CD4-positive, alpha-beta T cell treated with Interferon alpha-2 for 1 hour (primary cell): ENCODE measurements at places on chromosomes 6 and 20.

GRCh38 chr20:692044-692443, 16.4 kb upstream of the SCRT2 start:
- no peak for DNase-seq

- DNase-seq: no peak
Measured at GRCh38 chr6:74070091-74070490, 374.1 kb downstream of the CD109 start.

DNA sequence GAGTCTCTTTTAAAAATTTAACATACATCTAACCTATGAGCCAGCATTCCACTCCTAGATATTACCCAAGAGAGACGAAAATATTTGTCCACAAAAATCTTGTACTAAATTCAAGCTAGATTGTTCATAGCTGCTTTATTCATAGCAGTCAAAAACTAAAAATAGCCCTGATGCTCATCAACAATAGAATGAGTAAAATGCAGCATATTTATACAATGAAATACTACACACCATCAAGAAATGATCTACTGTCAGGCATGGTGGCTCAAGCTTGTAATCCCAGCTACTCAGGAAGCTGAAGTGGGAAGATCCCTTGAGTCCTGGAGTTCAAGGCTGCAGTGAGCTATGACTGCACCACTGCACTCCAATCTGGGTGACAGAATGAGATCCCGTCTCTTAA, 22.0 kb upstream of the SRC start:
- no peak for DNase-seq

DNA sequence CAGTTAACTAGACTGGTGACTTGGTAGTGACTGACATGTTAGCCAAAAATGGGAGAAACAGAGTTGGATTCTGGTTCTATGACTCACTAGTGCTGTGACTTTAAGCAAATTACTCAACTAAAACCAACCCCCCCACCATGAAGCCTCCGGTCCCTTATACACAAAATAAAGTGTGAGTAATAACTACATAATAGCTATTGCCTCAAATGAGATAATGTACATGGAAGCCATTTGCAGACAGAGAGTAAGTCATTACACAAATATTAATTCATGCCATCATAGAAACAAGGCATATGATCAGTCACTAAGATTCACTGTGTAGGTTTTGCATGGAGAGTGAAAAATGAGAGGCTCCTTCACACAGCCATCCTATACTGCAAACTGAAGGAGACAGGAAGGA, 111.9 kb downstream of the HIVEP2 start:
- no peak for DNase-seq

- peak; percentile 59 for DNase-seq
Measured at GRCh38 chr6:444653-445275, 53.2 kb downstream of the IRF4 start.

DNA sequence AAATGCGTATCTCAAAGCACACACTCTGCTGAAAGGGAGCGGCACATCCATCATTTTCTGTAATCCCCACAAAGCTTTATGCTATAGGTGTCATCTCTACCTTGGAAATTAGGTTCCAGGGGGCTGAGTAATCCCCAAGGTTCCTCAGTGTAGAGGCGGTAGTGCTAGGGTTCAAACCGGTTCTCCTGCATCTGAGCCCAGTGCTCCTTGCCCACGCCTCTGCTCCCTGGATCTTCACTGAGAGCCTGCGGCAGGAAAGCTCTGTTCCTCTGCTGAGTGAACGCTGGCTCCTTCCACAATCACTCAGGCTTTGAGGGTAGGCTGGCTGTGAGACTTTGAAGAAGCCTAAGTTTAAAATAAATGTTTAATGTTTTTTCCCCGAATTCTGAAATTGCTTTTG, 24.9 kb downstream of the SLC22A23 start:
- no peak for DNase-seq

GRCh38 chr6:7726416-7727085, 652 bp downstream of the BMP6 start:
- DNase-seq: no peak

- DNase-seq: no peak
Measured at GRCh38 chr6:33088931-33089620, 13.3 kb downstream of the HLA-DPB1 start.

- DNase-seq: no peak
Measured at GRCh38 chr20:7629880-7630279, 310.4 kb downstream of the HAO1 start.

- no peak for DNase-seq
Measured at GRCh38 chr6:65170273-65170672, 536.8 kb downstream of the EYS start.

DNA sequence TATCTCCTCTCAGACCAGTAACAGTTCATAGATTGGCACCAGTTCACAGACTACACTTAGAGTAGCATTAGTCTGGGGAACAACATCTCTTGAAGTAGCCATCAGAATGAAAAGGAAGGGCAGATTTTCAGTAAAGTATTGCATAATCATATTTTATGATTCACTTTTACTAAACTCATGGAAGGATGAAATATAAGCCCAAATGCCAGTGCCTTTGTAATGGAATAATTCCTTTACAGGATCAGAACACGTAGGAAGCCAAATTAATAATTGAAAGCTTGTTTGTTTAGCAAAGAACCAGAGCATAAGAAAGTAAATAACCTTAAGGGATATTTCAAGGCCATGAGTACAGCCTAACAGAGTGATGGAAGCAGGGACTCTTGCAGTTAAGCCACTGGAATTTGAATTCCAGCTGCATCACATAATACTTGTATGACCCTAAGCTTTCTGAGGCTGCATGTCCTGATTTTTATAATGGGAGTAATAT, 11.4 kb upstream of the LOC128125822 start:
- no peak for DNase-seq

DNA sequence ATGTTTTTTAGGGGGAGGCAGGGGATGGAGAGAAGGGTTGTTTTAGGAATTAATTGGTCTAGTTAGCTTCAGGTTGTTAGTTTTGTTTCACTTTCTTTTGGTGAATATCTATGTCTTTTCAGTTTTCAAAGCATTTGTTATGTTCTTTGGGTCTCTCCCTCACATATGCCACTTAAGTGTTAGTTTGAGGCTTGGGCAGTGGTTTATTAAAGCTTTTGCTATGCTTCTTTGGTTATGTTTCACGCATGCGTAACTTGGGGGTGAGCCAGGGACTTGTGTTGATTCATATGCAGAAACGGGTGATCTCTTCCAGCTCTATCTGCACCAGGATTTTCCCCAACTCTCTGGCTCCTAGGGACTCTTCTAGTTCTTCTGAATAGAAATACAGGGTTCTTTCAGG, 11.4 kb upstream of the MMS22L start:
- DNase-seq: no peak

DNA sequence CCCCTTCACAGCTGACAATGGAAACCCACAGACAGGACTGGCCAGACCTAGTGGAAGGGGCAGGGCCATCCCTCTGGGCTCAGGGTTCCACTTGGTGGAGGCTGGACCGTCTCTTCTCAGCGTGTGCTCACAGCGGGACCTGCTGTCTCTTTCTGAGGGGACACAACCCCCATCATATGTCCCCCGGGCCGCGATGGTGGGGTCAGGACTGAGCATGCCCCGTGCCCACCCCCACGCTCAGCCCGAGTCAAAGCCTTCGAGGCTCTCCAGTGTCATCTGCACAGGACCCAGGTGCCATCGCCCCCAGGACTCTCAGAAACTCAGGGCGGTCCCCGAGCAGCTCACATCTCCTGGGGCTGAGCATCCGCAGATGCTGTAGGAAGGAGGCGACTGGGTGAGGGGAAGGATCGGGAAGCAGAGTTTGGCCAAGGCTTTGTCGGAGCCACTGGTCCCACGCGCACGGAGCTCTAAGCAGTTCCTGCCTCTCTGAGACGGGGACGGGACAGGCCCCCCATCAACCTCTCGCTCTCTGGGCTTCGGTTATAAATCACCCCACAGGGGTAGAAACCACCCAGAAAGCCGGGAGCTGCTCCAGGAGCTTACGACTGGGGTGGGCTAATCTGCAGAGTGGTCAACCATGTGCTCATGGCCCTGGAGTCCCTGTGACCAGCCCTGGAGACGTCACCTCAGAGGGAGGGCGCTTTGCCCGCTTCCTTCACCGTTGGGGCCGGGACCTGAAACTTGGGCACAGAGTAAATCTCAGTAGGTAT, 183.4 kb upstream of the SULF2 start:
- no peak for DNase-seq

- DNase-seq: no peak
Measured at GRCh38 chr6:12379181-12379580, 89.0 kb downstream of the EDN1 start.

DNA sequence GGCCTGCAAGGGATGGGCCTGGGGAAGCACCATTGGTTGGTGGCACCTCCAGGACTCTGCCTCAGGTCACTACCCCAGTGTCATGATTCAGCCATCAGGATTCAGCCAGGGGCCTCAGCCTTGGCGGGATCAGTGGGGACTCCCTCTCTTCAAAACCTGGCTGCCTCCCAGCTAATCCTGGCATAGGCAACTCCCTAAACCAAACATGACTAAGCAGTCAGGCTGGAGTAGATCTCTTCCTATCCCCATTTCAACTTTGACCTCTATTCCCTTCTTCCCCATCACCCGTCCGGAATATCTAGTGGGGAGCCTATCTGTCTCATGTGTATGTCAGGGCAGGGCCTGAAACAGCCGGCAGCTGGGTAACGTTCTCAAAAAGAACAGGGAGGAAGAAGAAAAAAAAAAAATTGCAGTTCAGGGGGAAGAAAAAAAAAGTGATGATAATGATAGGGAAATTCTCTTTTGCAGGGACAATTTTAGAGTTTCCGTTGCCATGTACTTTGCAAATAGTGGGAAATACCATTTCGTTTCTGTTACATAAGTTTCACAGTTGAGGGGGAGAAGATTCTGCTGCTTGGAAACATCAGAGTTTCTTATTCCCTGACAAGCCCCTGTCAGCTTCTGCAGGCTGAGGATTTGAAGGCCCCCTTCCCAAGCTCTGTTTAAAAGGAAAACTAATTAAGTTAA, 4.1 kb upstream of the PREX1 start:
- no peak for DNase-seq

DNA sequence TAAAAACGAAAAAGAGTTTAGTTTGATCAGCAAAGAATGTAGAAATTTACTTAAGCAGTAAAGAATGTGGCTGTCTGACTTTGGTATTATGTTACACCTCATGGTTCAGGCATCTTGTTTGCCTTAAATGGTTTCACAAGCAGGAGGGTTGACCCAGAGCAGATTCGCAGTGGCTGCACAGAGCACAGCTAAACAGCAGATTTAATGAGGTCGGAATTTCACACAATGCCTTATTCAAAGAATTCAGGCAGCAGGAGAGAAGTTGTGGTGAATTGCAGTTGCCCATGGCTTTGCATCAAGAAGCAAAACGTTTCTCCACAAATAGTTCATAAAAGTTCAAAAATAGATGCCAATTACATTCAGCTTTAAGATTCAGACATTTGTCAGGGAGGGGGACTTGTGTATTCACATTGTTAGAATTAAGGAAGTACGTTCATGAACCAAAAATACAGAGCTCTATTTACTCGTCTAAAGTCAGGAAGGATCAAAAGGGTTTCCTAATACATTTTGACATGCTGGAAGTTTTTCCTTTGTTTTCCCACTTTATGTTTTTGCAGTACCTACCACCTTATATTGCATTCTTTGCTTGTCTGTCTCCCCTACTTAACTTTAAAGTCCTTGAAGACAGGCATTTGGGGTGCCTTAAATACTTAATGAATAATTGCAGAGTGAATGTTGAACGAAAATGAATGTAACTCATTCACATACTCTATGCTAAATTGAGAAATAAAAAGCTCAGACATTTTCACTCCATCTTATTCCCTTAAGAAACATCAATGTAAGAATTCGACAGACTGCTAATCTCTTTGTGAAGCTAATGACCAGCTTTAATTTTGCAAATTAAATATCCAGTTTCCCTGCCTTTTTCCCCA, 1163.6 kb upstream of the CITED2 start:
- no peak for DNase-seq

- DNase-seq: no peak
Measured at GRCh38 chr6:51630011-51630410, 457.4 kb downstream of the PKHD1 start.

GRCh38 chr6:147067184-147067583, 137.0 kb upstream of the STXBP5 start:
- DNase-seq: no peak

DNA sequence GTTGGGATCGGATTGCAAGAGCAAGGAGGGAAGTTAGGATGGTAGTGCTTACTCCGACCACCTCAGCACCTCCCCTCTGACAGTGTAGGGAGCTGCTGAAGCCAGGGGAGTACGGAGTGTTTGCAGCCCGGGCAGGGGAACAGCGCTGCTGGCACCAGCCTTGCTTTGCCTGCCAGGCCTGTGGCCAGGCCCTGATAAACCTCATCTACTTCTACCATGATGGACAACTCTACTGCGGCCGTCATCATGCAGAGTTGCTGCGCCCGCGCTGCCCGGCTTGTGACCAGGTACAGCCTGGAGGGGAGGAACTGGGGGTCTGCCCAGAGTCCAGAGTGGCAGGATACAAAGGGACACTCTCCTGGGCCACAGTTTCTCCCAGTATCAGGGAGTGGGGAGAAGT, 2.2 kb upstream of the TOMM6 start:
- no peak for DNase-seq

DNA sequence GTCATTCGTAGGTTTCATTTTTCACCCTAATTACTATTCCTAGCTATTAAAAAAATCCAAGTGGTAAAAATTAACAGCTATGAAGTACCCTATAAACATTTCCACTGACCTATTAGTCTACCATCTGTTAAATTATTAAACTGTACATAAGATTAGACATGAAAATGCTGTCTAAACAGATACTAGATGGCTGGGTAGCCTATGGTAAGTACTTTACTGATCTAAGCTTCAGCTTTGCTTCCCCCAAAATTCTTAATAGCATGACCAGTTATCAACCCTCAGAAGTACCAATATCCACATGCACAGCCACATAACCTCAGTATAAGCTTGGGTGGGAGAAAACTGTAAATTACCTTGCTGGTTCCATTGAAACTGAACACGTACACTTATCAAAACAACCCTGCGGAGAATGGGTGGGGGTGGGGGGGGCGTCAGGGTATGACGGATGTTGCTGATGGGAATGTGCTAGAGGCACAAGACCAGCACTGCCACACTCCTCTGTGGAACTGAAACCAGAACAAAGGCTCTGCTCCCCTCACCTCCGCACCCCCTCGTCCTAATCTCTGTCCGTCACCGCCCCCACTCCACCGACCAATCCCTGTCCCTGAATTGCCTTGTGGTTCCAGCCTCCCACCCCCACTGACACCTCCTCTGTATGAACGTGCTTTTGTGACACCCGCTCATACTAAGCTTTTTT, 45.3 kb downstream of the B4GALT5 start:
- peak; percentile 85 for DNase-seq

- no peak for DNase-seq
Measured at GRCh38 chr6:102474041-102474807, 1080.7 kb downstream of the GRIK2 start.
